Suppressor macrophage treated with lipopolysaccharide for 4 hours (primary cell): ENCODE measurements at places on chromosomes 3 and 15.

- DNase-seq, result no peak
Observed at GRCh38 chr3:69126999-69127398, 4.6 kb upstream of the LMOD3 start.

DNA sequence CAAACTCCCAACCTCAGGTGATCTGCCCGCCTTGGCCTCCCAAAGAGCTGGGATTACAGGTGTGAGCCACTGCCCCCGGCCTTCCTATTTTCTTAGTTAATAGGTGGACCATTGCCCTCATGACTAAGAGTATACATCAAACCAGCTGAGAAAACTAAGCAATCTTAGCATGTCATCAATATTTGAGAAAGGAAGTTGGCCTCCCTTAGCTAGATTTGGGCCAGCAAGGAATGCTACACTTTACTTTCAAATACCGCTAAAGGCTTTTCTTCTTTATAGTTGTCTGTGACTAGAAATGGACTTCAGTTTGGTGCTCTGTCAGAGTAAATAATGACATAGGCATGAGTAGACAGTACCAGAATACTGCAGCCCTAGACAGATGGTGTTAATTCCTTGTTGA lies 199.3 kb downstream of the GAP43 start:
- DNase-seq, result no peak

- no peak for DNase-seq
Observed at GRCh38 chr3:130895690-130896488, 2.0 kb downstream of the ATP2C1 start.

GRCh38 chr15:50476143-50476542 lies 51.9 kb downstream of the USP8 start:
- DNase-seq, result no peak

GRCh38 chr3:127220497-127220896 lies 27.6 kb downstream of the PRR23E start:
- DNase-seq, result no peak

DNA sequence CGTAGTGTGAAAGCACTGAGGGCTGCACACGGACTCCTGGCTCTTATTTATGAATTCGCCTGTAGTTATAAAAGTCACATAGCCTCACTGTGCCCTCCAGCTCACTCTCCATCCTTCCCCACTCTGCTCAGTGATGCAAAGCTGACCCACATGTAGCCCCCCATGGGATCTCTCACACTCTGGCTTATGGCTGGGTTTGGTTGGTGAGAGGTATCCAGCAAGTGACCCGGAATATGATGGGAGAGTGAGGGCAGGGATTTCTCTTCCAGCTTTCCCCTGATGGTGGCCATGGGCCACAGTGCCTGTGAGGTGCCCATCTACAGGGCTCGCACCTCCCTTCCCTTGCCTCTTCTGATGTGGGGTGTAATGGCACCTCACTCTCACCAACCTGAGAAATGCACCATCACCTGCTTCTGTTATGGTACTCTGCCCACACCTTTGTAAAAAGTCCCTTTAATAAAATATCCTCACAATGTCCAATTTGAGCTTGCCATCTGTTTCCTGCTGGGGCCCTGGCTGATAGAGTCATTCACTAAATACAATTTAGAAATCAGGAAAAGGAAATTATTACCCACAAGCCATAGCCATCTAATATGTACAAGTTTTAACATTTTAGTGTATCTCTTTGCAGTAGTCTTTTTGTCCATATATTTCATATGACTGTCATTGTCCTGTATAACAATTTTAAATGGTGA lies 93.6 kb downstream of the SCN11A start:
- no peak for DNase-seq

- DNase-seq, result no peak
Observed at GRCh38 chr3:46660003-46660402, 33.5 kb downstream of the ALS2CL start.

DNA sequence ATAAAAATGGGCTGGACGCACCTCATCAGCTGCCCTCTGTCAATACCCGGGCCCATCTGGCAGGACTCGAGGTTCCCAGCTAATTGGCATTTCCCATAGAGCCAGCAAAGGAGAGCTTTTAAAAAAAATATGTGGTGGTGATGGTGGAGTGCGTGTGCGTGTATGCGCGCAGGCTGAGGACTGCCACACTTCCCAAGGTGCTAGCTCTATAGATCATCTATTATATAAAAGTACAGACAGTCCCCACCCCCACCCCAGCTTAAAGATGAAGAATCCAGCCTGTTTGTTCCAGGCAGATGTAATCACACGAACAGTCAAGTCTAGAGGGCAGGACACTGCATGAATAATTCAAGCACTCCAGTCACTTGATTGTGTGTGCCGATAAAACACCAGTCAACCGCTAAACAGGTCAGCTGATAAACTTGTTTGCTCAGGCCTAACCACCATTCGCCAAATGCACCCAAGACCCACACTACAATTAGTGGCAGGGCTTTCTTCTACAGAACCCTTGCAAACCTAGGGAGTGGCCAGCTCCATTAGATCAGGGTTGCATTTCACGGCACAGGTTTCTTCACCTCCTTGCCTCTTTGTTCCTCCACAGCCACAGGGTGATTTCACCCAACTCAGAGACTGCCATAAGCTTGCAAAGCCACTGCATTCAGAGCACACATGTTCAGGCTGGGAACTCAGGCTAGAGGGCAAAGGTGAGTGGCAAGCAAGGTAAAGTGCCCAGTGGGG lies 5.8 kb downstream of the TLE3 start:
- no peak for DNase-seq

DNA sequence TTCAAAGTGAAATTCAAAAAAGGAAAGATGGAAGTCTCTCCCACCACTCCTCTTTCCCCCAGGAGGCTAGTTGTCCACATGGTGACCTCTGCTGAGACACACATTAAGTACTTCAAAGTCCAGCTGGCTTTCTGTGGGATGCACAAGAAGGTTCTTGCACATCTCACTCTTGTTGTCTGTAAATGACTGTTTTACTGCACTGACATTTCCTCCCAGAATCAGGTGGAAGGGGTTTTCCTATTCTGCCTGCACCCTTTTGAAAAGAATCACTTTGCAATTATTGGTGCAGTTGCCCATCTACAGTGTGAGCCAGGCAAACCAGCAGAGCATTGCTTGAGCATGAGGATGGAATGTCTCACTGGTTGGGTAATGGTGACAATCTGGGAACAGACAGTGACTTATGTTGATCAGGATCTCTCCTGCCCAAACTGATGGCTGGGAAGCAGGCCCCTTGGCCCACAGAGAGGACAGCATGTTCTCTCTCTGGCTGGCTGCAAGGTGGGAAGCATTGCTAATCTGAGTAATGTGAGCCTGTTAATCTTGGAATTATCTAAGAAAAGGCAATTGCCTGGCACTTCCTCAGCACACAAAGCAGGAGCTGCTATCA lies 347.7 kb upstream of the SATB1 start:
- no peak for DNase-seq

- no peak for DNase-seq
Observed at GRCh38 chr3:5756443-5756842, 568.9 kb downstream of the EDEM1 start.

- no peak for DNase-seq
Observed at GRCh38 chr3:171797265-171797679, 13.0 kb downstream of the PLD1 start.

- DNase-seq, result peak; percentile 97
Observed at GRCh38 chr15:56886932-56887781, 31.3 kb upstream of the TCF12 start.

GRCh38 chr3:114058646-114059045 lies 2.1 kb downstream of the QTRT2 start:
- no peak for DNase-seq

DNA sequence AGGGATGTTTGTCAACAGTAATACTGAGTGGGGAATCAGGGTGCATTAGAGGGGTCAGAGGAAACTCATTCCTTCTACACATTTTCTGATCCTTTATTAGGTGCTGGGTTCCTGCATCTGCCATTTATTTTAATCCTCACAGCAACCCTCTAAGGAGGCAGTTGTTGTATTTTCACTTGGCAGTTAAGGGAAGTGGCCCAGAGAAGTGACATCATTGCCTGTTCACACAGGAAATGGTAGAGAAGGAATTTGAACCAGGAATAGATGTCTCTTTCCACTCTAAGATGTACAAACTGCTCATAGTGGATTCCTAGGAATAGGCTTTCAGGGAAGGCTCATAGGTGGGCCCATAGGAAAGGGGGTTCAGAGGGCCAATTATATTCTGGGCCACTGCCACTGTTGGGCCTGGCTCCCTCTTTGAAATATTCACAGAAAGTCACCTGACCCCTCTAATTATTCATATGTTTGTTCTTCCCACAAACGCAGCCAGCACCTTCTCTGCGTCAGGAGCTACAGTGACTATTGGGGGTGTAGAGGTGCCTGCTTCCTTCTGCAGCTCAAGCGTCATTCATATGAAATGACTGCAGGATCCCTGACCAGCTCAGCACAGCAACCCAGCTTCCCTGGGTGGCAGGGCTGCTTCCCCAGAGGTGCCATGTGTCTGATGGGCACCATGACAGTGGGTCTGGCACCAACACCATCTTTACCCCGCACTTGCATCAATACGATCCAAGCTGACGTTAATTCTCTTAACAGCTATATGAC lies 163.9 kb upstream of the SMAD3 start:
- peak; percentile 53 for DNase-seq
